Lower lobe of right lung (tissue), 2 donors: ENCODE measurements at places on chromosomes 5 and 9. TPM values are rescaled to one million over a fixed set of nuclear protein-coding genes. Genes with fewer than 3 reads are reported as not detected.

- DNase-seq: no peak
- peaks cover 12% of the 10 kb centered on the region for H3K27me3 ChIP-seq
- H3K4me1 ChIP-seq: no peaks in the 10 kb centered on the region
- H3K27ac ChIP-seq: no peak overlapping the region
- H3K36me3 ChIP-seq: no peaks in the 10 kb centered on the region
Observed at GRCh38 chr5:6472792-6473191, 24.1 kb downstream of the UBE2QL1 start.

GRCh38 chr9:93308158-93308602 lies 124.2 kb downstream of the WNK2 start:
- DNase-seq: peak; percentile 34
- H3K27ac ChIP-seq: no peak overlapping the region
- H3K36me3 ChIP-seq: no peaks in the 10 kb centered on the region
- H3K4me1 ChIP-seq: peaks cover 6% of the 10 kb centered on the region
- no peak overlapping the region for H3K4me3 ChIP-seq
- H3K27me3 ChIP-seq: no peaks in the 10 kb centered on the region

ANXA1 gene
- total RNA-seq: 340 TPM

IFNA2 gene
- total RNA-seq: not detected

SKP2 gene
- total RNA-seq: 15.6 TPM

ADRA1B gene
- total RNA-seq: 3.8 TPM

ADAM19 gene
- 12.0 TPM for total RNA-seq
